ENCODE measurements at places on chromosomes 6 and 20. TPM values are rescaled to one million over a fixed set of nuclear protein-coding genes. Genes with fewer than 3 reads are reported as not detected.

The HLA-DPA1 gene
- not detected for total RNA-seq

The CD83 gene
- 1.2 TPM for total RNA-seq

The ROS1 gene
- total RNA-seq, result 0.30 TPM

The DNAAF9 gene
- 18.4 TPM for total RNA-seq

The ADGB gene
- not detected for total RNA-seq

The RNGTT gene
- 30.3 TPM for total RNA-seq

The CARMIL1 gene
- 4.5 TPM for total RNA-seq

The EYS gene
- 0.05 TPM for total RNA-seq

The RSPH9 gene
- 0.65 TPM for total RNA-seq

The PHF20 gene
- 34.0 TPM for total RNA-seq
